NB4 (cell line): ENCODE measurements at places on chromosomes 3 and 15.

DNA sequence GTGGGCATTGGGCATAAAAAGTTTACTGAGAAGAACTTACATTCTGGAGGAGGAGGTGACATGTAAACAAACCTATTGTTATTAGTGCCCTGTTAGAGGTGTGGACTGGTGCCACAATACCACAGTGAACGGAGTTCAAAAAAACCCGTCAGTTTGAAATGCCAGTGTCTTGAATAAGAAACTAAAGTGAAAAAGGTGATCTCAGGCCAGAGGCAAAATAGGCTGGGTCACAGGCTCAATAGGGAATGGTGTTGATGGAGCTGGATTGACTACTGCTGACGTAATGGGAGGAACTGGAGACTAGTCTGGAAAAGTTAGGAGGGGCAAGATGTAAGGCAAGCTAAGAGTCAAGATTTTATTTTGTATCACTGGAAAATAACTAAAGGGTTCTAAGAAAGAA is 1.6 kb upstream of the DCBLD2 start:
- DNase-seq, result no peak

GRCh38 chr3:175956964-175957363 is 1097.8 kb downstream of the NAALADL2 start:
- peak; percentile 14 for DNase-seq

GRCh38 chr3:107644631-107645030 is 121.9 kb downstream of the BBX start:
- DNase-seq, result no peak

DNA sequence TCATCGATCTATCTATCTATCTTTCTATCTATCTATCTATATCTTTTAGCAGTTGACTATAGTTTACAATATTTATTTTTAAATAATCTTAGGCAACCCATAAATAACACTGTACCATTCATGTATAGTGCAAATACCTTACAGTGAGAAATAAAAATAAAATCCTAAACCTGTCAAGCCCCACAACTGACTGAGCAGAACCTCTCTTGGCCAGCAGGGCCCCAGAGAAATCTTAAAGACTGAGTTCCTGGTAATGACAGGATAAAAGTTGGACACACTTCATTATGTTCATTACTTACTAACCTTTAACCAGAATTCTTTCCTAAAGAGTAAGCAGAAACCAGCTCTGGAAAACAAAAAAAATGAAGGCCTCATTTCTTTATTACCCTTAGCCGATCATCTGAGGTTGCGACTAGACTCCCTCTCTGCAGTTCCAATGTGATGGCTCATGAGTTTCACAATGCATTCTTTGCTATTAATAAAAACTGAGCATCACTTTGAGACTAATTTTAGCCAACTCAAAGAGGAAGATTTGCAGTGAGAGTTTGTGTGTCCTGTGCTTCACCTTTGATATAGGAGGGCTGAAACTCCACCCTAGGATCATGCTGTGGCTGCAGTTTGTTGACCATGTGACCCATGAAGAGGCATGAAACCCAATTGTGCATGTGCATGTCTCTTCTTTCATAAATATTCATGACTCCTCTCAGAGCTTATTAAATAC is 1072.0 kb downstream of the NSUN3 start:
- DNase-seq, result no peak

GRCh38 chr15:20643829-20644425 is 102.3 kb upstream of the GOLGA6L6 start:
- DNase-seq, result no peak

DNA sequence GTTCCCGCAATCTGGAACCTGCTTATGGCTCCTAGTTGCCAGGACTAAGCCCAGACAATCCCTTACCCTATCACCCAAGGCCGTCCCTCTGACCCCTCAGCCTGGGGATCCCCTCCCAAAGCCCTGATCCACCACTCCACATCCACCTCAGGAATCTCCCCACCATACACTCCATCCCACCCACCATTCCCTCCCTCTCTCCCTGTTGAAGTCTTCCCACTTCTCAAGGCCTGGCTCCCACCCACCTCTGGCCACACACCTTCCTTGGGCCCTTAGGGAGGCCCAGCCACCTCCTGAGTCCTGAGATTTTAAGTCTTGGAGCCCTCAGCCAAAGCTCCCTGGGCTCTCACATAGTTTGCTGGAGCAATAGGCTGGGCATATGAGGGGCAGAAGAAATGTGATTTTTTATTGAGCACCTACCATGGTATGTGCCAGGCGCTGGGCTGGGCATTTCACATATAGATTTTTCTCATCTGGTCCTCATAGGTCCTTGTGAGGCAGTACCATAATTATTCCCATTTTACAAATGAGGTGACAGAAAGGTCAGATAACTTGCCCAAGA is 48.1 kb downstream of the HCN4 start:
- DNase-seq, result no peak

- no peak for DNase-seq
These were observed 96.5 kb upstream of the TNFAIP8L3 start for GRCh38 chr15:51191072-51191670.
